EL (cell line): ENCODE measurements at places on chromosomes 3 and 15.

DNA sequence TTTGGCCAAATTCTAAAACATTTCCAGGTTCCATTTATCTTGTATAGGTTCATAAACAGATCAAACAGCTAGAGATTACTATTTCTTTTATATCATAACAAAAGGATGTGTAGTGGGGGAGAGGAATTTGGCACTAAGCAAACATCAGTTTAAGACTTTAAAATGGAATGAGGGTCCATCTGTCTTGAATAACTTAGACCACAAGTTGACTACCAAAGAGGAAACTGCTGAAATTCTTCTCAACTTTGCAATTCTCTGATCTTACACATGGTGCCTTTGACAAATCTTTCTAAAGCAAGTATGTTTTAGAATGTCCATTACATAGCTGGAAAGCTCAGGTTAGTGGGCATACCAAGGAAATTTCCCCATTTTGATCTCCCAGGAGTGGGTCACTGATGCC lies 140.5 kb upstream of the ADAMTS9 start:
- no peak for DNase-seq

- peak; percentile 23 for DNase-seq
Measured at GRCh38 chr3:184716622-184717398, 4.9 kb upstream of the MAGEF1 start.

DNA sequence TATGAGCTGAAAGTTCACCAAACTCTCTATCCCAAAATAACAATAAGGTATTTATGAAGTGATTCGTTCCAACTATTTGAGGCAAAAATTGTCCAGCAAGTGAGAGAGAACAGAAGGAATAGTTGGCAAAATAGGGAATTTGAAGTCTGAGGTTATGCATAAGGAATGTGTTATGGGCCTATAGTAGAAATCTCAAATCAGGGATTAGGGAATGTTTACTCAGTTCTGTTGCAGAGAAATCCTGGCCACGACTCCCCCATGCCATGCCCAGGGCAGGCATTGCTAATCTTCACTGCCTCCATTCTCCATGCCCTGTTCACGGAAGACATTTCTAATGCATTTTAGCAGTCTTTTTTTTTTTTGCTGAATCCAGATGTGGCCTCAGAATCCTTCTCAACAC lies 58.6 kb downstream of the FLNB start:
- DNase-seq: peak; percentile 83

DNA sequence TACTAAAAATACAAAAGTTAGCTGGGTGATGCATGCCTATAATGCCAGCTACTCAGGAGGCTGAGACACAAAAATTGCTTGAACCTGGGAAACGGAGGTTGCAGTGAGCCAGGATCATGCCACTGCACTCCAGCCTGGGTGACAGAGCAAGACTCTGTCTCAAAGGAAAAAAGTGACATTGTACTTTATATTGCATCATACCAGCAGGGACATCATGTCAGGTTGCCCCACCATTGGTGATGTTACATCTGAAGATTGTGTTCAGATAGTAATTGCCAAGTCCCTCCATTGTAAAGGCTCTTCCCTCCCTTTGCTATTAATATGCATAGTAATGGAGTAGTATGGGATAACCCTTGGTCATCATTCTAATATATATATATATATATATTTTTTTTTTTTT lies 44.8 kb downstream of the FOXL2 start:
- DNase-seq: no peak

GRCh38 chr3:41138146-41138545 lies 61.2 kb upstream of the CTNNB1 start:
- no peak for DNase-seq

GRCh38 chr3:122012821-122013220 lies 9.2 kb downstream of the ILDR1 start:
- DNase-seq: no peak

DNA sequence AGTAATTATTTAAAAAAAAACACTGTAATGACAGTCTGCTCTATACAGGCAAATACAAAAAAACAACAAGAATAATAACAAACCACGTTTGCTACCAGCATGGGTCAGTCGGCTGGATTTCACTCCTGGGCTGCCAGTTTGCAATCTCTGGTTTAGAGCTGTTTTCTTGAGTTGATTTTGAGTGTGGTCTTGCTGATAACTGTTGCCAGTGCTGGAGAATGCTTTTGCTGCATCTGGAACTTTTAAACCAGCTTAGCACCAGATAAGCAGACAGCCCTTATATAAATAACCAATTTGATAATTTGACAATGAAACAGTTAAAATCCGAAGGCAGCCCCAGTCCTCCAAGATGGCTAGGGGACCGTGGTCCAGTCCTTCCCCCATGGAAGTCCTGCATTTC lies 14.0 kb upstream of the CTDSPL start:
- DNase-seq: no peak

- DNase-seq: no peak
Measured at GRCh38 chr3:59800481-59800880, 750.7 kb upstream of the CFAP20DC start.

GRCh38 chr15:49556437-49556836 lies 64.2 kb downstream of the FAM227B start:
- DNase-seq: no peak

GRCh38 chr15:99015698-99016568 lies 8.3 kb upstream of the PGPEP1L start:
- no peak for DNase-seq

- DNase-seq: no peak
Measured at GRCh38 chr3:52358362-52358940, 42.3 kb downstream of the DNAH1 start.

DNA sequence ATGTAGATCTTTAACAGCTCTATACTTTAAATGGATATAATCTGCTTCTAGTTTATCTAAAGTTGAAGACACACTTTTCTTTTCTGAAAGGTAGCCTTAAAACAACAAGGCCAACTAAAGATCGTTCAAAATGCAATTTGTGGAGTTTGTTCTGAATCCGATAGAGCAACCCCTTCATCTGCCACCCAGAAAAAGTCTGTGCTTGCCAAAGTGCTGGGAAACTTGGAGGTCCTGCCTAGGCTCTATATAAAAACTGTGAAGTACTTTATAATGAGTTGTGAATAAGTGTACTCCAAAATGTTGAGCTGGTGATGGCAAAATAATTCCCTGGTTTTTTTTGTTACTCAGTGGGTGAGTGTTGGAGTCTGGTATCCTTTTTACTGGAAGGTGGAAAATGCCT lies 12.5 kb downstream of the GLDN start:
- DNase-seq: no peak

DNA sequence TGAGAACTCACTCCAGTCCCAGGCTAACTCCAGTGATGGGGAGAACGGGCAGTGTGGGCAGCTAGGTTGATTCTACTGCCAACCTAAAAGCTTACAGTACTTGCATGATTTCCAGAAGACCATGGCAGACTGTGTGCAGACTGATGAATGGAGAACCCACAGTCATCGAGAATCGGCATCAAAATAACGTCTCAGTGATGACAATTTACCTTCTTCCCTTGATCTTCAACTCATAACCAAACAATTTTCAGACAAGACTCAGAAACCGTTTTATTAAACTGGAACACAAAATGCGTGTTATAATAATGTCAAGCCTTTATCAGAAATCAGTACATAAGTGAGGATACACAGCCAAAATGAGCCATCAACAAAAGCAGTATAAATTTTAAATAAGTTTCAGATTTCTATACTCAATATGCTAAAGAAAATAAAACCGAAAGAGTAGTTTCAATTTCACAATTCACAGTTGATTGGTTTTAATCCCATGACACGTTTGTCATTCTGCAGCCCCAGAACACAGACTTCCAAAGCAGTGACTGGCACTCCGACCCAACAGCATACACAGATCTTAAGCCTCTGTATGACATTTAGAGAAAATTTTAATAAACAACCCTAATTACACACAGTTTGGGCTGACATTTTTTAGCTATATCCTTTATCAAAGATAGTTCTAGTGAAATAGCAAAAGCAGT lies 54.5 kb downstream of the ZMAT3 start:
- DNase-seq: no peak

DNA sequence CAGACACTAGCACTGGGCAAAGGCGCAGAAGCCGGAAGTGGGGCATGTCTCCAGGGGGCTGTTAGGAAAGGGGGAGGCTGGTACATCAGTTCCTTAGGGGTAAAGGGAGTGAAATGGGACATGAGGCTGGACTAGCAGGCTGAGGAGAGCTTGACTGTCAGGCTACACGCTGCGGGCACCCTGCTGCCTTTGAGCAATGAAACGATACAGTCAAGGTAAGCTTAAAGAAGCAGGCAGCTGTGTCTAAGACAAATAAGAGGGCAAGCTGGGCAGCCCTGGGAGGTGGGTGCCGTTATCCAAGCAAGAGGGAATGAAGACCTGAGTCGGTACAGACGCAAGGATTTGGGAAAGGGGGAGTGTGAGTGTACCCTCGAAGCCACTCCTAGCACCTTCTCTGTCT lies 51.0 kb upstream of the DCLK3 start:
- DNase-seq: no peak

GRCh38 chr3:125186800-125187598 lies 25.5 kb downstream of the SLC12A8 start:
- no peak for DNase-seq

DNA sequence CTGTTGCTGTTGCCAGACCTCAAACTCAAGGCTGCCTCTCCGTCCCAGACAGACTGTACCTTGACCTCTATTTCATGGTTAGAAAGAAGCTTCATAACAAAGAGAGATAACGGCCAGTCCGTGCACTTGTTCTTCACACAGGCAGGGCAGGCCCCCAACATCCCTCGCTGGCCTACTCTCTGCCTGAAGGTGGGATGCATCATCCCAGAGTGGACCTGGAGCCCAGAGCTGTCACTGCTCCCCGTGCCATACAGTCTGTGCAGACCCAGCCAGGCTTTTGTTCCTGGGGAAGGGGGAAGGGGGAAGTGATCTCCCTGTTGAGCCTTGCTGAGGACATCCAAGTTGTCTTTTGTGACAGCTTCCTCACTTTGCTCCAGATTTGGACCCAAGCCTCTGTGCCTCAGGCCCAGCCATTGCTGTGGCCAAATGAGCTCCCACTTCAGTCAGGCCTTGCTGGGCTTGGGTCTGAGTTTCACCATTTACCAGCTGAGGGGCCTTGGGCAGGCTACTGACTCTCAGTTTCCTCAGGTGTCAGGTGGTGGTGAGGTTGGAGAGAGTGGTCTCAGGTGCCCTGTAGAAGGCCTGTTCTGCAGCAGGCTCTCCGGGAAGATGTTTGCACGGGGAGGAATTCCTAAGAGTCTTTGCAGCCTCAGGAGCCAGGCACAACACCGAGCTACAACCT lies 141.6 kb downstream of the DNAJB8 start:
- no peak for DNase-seq

DNA sequence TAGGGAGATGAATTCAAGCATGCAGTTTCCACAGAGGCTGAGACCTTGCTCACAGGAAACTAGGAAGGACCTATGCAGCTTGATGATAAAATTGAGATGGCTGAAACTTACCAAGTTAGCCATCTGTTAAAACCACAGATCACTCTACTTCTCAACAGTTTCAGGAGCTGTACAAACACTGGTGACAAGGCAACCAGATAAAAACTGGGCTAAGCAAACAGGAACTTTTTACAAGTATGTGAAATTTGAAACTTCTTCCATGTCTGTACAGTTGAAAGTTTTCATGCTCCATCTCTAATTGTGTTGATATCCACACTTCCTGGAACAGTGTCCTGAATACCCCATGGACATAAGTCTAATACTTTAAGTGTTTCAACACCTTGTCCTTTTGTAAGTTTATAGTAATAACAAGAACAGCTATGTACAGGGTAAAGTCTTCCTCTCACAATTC lies 78.2 kb downstream of the FAIM start:
- peak; percentile 69 for DNase-seq

- DNase-seq: no peak
Measured at GRCh38 chr3:51503007-51503406, 3.2 kb upstream of the DCAF1 start.

DNA sequence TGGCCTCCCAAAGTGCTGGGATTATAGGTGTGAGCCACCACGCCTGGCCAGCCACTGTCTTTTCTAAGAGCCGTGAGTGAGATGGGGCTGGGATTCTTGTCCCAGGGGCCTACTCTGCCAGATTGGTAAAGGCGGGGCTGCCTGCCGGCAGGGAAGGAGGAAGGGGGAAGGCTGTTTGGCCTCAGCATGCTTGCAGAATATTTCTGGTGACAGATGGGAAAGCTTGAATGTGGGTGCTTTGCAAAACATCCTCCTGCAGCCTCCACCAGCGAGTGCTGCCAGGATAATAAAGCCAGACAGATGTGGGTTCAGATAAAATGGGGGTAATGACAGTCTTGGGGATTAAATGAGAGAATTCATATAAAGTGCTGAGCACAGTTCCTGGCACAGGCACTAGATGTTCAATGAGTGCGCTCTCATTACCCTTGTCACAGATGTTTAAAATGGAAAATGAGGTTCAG lies 19.8 kb upstream of the ACOX2 start:
- no peak for DNase-seq

DNA sequence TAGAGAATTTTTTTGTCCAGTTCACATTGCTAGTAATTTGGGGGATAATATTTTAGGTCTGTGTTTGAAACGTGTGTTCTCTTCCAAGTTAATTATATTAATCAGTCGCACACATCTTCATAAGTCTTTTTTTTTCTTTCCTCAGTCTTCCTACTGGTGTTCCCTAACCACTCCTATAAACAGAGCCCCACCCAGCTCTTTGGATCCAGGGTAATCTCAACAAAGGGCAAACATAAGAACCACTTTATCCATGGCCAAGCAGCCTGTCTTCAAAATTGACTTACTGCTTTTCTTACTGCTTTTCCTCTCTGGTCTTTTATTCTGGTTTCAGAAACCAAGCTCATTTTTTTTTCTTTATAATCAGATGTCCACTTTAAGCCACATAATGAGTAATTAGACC lies 266.8 kb upstream of the NECTIN3 start:
- no peak for DNase-seq

DNA sequence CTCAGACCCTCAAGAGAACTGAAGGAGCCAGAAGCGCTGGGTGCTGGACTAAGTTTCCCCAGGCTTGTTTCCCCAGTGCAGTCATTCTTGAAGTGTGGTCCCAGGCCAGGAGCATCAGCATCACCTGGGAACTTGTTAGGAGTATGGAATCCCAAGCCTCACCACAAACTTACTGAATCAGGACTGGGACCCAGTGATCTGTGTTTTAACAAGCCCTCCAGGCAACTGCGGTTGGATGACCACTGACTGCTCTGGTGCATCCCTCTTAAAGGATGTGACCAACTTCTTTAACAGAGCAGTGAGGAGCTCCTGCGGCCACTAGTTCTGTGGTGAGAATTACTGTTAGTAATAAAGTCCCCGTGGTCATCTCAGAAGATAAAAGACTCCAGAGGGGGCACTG lies 62.4 kb upstream of the DAZL start:
- DNase-seq: peak; percentile 34
